T-helper 2 cell treated with Interferon-gamma antibody and Interleukin-4, amounts not matched to agents 100 ng/mL and 5 ng/mL, for 36 hours (primary cell): ENCODE measurements at places on chromosomes 2 and 18. TPM values are rescaled to one million over a fixed set of nuclear protein-coding genes. Genes with fewer than 3 reads are reported as not detected.

Gene TEX44
- not detected in 2 replicates for total RNA-seq

Gene CD8A
- total RNA-seq = 2.4 and 3.2 TPM in 2 replicates

Gene MYO3B
- total RNA-seq = 1.2 and 1.4 TPM in 2 replicates

Gene LYG2
- total RNA-seq = not detected in 2 replicates

Gene RAB27B
- total RNA-seq = 3.4 TPM in 2 replicates

Gene IL1R1
- 0.05 and 0.11 TPM in 2 replicates for total RNA-seq

Gene ABCG5
- total RNA-seq = not detected in 2 replicates

Gene LAMA1
- total RNA-seq = not detected in 2 replicates

Gene KLHL41
- total RNA-seq = not detected in 2 replicates

Gene LTBP1
- total RNA-seq = 0.30 and 0.75 TPM in 2 replicates

Gene SLC23A3
- 1.5 and 2.1 TPM in 2 replicates for total RNA-seq

Gene STON1
- 1.7 and 1.9 TPM in 2 replicates for total RNA-seq

Gene ST8SIA5
- total RNA-seq = 0.07 TPM in 1 of 2 replicates, not detected in the other

Gene MLPH
- not detected in 2 replicates for total RNA-seq
